ENCODE measurements at places on chromosomes 2 and 18.

- DNase-seq = no peak
These were observed 5.9 kb downstream of the LMAN1 start for GRCh38 chr18:59353079-59353680.

- DNase-seq = no peak
These were observed 53.9 kb downstream of the SH3BP4 start for GRCh38 chr2:235005603-235006259.

DNA sequence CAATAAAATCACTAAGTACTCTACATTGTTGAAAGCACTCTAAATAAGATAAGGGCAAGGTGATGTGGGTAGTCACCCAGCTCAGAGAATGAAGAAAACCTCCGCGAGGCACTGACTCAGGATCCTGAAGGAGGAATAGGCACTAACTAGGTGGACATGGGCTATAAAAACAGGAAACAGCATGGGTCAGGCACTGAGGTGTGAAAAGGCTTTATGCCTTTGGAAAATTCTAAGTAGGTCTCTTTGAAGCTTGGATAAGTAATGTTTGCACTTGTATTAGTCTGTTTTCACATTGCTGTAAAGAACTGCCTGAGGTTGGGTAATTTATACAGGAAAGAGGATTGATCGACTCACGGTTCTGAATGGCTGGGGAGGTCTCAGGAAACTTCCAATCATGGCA is 161.6 kb downstream of the EPHA4 start:
- DNase-seq = no peak

- DNase-seq = no peak
These were observed 40.4 kb downstream of the SH2D6 start for GRCh38 chr2:85458601-85459563.

DNA sequence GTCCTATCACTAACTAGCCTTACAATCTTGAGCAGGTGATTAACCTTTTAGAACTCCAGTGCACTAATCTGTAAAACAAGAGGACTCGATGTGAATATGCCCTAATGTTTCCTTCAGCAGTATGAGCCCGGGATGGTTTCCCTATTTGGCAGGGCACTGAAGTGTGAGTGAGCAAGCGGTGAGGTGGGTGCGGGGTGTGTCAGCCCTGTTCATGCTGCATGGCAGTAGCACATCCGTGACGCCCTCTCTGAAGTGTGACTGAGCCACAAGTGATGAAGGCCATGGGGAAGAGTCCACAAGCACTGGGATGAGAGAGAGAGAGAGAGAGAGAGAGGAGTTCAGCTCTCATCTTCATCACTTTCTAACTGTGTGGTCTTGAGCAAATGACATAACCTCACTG is 168.7 kb downstream of the SETBP1 start:
- no peak for DNase-seq

- peak; percentile 84 for DNase-seq
These were observed 161.6 kb downstream of the NEDD4L start for GRCh38 chr18:58205443-58206160.

- DNase-seq = no peak
These were observed 146.3 kb downstream of the WDSUB1 start for GRCh38 chr2:159140070-159140769.
